ENCODE measurements at places on chromosomes 1 and 21.

- DNase-seq, result no peak
Measured at GRCh38 chr1:27436204-27437159, 44.1 kb downstream of the GPR3 start.

- peak; percentile 66 for DNase-seq
Measured at GRCh38 chr21:27807596-27807995, 840.7 kb upstream of the ADAMTS5 start.

- DNase-seq, result no peak
Measured at GRCh38 chr1:86718786-86719185, 14.4 kb downstream of the SH3GLB1 start.

DNA sequence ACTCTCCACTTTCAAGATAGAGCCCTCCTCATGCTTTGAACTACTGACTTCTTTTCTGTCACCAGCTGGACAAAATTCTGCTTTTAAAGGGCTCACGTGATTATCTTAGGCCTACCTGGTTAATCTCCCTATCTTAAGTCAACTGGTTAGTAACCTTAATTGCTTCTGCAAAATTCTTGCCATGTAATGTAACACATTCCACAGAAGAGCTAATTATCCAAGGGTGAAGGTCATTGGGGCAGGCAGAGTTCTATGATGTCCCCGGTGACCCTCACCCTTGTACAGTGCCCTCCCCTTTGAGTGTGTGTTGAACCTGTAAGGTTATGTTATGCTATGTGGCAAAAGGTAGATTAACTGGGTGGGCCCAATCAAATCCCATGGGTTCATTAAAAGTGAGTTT is 25.2 kb upstream of the FOXE3 start:
- no peak for DNase-seq

GRCh38 chr1:41813755-41814745 is 104.7 kb downstream of the HIVEP3 start:
- no peak for DNase-seq

GRCh38 chr1:12537294-12537693 is 80.7 kb downstream of the DHRS3 start:
- no peak for DNase-seq

DNA sequence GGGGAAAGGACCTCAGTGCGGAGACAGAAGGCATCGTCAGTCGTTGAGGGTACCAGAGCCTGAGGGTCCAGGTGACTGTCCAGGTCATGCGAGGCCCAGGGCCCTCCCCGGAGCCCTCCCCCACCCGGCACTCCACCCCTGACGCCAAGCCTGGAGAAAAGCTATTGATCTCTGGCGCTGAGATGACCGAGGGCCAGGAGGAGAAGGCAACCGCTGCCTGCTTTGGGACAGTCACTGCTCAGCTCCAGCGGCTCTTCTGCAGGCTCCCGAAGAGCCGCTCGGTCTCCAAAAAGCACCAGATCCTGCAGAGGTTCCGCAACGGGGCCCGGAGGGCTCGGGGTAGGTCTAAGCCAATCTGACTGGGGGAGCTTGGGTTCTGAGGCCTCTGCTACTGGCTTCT is 10.9 kb downstream of the RASSF5 start:
- DNase-seq, result no peak

DNA sequence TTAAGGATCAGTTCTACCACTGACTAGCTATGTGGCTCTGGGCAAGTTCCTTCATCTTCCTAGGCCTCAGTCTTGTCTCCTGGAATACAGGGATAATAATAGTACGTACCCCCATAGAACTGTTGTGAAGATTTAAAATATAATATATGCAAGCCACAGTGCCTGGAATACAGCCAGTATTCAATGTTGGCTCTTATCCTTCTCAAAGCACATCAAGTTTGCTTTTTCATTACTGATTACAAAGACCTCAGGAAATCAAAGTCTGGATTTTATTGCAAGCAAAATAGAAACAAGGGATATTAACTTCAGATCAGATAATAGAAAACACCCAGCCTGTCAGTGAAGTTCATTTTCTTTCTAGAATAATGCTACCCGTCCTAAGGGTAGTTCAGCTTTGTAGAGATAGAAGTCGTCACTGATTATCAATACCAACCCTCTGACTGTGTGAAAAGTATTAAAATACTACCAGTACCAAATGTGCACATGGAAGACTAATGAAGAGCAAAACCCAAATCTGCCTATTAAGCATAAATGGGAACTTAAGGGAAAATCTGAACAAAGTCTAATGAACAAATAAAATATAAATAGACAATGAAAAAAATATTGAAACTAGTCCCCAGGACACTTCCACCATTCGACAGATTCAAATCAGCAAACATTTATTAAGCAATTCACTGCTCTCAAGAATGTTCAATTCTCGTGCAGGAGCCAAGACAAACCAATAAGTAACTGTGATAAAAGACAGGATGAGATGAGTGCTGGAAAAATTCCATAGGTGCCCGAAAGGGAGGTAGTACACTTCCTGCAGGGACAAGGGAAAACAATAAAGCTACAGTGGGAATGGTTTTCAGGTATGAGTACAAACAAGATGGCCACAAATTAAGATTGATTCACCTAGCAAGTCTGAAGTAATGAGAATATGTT is 206.2 kb downstream of the SMYD3 start:
- DNase-seq, result no peak
